Cortex of kidney (tissue), 1 donor: ENCODE measurements at places on chromosomes 3 and 15.

DNA sequence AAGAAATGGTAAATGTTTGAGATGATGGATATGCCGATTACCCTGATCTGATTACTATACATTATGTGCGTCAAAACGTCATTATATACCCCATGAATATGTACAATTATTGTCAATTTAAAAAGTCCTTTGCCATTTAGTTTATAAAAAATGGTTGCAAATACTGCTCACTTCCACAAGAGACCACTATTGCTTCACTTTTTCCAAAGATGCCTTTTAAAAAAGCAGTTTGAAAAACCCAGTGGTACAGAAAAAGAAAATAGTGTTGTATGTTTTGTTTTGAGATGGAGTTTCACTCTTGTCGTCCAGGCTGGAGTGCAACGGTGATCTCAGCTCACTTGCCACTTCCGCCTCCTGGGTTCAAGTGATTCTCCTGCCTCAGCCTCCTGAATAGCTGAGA is 39.3 kb downstream of the EDEM1 start:
- DNase-seq = no peak

DNA sequence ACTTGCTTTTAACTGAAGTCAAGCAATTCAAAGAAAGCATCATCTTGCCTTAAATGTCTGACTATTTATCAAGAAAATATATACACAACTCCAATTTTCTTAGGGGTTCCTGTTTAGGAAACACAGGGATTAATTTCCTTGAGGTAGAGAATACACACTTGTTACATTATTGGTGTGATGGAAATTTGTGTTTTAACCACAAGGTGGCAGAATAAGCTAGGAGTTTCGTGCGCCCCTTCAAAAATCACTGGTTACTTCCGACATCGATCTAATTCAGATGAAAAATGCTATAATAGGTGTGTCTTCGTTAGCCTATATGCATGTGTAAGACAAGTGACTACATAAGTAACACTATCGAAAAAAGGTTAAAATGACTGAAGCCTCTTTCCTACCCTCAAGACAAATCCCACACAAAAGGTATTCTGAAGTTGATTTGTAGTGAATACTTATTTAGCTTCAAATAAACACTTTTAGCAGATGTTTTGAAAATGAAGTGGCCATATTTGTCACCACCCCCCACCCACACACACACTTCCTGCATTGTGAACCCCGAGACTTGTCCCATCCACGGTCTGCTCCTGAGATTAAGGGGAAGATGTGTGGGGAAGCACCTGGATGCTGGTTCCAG is 246.5 kb downstream of the ROBO1 start:
- DNase-seq = no peak

GRCh38 chr3:141849056-141849815 is 27.2 kb upstream of the ATP1B3 start:
- no peak for DNase-seq

DNA sequence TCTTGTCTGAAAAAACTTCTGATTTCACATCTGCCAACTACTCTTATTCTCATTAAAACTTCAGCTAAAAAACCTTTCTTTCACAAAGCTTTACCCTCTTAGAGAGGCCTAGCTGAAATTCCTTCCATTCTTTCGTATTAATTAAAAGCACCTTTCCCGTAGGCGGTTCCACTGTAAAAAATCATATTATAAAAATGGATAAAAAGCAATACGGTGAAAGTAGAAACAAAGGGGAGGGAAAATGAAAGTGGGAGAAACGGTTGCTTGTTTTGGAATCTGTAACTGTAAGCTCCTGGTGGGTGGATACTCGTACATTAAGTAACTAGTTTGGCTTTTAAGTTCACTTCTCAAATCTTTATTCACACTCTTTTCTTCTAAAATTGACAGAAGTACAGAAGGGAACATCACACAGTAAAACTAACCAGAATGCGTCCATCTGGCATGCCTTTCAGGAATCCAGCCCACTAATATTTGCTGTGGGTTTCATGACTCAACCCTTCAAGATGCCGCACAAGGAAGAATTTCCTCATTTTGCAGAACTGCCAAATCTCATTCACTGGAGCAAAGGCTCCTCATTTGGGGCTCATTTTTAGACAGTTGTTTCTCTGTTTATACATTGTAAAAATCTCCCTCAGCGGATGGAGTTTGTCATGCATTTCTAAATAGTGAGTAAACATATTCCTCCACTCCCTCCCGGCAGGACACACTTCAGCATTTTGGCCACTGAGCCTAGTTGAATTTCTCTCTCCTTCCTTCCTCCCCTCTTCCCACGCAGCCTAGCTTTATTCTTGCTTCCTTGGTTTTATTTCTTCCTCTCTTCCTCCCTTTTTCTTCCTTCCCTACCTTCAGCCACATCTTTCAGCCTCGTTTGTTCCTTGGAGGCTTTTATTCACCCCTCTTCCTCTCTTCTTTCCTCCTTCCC is 419.5 kb upstream of the NAALADL2 start:
- no peak for DNase-seq

- no peak for DNase-seq
Measured at GRCh38 chr3:1600206-1600605, 498.5 kb upstream of the CNTN4 start.

DNA sequence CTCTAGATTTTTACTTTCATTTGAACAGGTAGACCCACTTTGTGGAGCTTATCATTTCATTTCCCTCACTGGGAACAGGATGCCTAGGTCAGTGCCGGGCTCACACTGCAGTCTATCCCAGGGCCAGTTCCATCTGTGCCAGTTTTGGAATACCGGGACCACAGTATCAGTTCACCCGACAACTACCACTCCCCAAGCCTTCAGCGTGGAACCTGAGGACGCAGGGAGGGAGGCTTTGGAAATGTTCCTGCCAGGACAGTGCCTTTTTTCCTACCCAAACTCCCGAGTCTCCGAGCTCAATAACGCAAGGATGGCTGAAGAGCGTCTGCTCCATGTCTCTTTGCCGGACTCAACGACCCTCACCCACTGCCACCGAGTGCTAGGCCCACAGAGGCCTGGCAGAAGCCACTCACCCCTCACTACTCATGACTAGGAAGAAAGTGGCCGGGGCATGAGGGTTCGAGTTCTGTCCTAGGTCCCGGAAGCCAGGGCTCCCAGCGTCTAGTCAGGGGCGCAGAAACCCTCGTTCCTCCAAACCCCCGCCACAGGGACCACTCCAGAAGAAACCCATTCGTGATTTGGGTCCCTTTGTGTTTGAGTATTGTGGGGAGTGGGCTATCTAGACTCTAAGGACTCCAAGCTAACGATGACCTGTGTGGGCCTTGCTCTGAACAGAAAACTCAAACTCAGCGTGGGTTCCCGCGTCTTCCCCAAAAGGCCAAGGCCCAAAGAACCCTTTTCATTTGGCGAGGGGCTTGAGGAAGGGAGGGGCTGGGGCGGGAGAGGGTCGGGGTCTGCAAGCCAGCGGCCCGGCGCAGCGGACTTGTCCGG is 11.4 kb downstream of the ZIC1 start:
- no peak for DNase-seq

DNA sequence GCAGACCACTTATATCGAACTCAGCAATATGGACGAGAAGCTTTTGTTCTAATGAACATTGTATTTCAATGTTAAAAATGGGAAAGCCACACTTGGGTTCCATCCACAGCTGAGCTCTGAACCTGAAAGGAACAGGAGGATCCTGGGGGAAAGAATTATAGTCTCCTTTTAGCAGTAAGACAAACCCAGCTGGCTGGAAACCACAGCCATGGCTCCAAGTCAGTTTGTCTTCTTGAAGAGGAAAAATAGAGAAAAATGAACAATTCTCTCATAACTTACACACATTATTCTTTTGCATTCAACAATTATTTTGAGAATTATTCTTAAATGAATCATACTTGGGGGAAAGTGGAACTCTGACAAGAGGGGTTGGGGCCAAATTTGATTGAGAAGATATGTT is 149.2 kb upstream of the VEPH1 start:
- DNase-seq = no peak

GRCh38 chr3:29255854-29256696 is 24.8 kb upstream of the RBMS3 start:
- no peak for DNase-seq

DNA sequence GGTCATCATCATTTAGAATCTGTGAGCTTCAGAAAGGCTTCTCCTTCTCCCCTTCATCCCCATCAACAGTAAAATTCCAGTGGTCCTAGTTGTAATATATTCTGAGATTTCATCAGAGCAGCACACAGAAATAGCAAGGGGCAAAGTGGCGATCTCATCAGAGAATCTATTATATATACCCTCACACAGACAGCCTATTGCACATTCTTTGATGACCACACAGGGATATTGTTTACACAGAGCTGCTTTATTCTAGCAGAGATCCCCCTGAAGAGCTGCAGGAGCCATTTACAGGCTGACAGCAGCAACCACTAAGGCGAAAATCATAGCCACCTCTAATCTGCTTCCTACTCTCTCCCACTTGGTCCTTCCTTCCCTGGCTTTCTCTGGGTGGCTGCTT is 42.0 kb upstream of the CRBN start:
- no peak for DNase-seq

DNA sequence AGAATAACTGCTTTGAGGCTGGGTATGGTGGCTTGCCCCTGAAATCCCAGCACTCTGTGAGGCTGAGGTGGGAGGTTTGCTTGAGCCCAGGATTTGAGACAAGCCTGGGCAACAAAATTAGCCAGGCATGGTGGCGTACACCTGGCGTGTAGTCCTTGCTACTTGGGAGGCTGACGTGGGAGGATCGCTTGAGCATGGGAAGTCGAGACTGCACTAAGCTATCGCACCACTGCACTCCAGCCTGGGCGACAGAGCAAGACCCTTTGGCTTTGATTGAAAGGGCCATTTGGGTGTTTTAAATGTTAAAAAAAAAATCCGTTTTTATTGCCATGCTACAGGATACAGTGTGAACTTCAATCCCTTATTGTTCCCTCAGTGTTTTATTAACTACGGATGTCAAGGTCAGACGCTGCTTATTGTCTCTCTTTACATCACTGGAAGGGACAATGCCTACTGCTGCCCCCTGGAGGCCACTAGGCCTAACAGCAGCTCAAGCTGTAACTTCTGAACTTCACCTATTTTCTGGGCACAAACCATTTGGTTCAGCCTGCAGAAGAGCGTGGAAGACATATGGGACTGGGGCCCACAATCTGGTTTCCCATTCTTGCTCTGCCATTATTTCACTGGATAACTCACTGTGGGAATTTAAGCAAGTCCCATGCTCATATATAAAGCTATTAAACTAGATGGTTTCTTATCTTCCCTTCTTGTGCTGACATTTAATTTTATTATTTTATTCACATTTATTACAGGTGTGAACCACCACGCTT is 15.3 kb upstream of the IREB2 start:
- no peak for DNase-seq

- DNase-seq = no peak
Measured at GRCh38 chr3:189771842-189772450, 140.8 kb downstream of the TP63 start.

DNA sequence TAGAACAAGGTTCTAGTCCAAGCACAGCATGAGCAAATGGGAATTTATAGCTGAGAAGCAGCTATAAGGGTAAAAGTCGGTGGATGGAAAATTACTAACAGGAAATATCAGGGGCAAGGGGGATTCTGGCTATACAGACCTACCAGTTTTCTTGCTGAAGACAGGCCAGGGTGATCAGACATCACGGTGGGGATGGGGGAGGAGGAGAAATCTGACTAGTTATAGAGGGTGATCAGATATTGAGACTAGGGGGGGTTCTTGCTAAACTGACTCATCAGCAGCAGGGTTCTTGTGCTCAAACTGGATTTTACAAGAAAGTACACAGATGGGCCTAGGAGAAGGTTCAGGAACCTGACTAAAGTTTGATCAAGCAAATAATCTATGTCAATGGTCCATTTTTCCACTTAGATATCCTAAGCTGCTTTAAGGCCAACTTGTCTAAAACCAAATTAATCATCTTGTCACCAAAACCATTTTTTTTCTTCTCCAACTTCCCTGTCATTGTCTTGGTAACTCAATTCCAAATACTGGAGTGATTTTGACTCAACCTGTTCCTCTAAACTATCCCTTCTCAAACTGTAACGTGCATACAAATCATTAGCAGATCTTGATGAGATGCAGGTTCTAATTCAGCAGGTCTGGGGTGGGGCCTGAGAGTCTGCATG is 4.6 kb downstream of the TMEM212 start:
- DNase-seq = no peak

GRCh38 chr3:135138776-135139175 is 343.7 kb downstream of the EPHB1 start:
- no peak for DNase-seq

DNA sequence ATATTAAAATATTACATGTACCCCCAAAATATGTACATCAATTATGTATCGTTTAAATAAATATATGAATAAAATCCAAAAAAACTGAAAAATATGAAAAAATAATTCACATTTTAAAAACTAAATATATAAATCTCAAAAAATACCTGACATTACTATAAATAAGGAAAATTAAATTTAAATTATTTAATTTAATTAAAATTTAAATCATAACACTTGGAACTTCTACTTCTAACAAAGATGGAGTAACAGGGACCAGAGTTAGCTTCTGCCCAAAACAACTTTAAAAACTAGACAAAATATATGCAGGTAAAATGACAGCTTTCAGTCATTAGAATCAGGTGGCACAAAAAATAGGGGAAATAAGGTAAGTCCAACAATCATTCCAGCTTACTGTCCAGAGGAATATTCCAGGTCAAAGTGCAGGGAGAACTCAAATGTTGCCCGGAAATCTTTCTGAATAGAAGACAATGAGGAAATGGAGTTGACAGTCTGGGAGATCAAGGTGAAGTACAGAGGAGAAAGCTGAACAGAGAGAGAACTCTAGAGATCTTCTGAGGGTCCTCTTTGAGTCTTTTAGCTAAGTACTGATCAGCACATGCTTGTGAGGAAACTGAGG is 207.7 kb upstream of the ATP11B start:
- DNase-seq = no peak

DNA sequence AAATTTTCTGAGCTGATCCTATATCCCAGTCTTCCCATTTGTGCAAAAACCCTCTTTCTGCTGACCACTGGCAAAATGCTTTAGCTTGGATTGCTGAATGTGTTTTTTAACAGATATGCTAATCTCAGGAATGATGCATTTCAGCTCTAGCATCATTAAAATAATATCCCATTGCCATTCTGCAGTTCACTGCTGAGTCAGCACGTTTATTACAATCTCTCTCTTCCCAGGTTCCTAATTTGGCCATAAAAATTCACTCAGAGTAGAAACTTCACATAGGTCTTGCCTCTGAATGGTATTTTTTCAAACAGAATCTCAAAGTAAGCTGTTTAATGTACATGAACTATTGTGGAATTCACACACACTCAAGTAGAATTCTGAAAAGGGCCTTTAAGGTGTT is 509.6 kb upstream of the SUCLG2 start:
- no peak for DNase-seq

- DNase-seq = no peak
Measured at GRCh38 chr15:31396881-31397560, 70.4 kb downstream of the KLF13 start.

DNA sequence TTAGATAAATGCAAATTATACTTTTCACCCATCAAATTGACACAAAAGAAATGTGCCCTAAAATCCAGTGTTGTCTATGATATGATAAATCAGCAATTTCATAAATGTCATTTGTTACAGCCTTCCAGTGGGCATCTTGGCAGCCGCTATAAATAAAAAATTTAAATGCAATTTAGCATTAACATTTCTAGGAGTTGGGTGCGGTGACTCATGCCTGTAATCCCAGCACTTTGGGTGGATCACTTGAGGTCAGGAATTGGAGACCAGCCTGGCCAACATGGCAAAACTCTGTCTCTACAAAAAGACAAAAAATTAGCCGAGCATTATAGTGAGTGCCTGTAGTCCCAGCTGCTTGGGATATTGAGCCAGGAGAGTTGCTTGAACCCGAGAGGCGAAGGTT is 65.9 kb upstream of the POMGNT2 start:
- no peak for DNase-seq

- DNase-seq = no peak
Measured at GRCh38 chr3:120689395-120689794, 7.4 kb upstream of the HGD start.
